ENCODE measurements at places on chromosomes 13 and 19. TPM values are rescaled to one million over a fixed set of nuclear protein-coding genes. Genes with fewer than 3 reads are reported as not detected.

DNA sequence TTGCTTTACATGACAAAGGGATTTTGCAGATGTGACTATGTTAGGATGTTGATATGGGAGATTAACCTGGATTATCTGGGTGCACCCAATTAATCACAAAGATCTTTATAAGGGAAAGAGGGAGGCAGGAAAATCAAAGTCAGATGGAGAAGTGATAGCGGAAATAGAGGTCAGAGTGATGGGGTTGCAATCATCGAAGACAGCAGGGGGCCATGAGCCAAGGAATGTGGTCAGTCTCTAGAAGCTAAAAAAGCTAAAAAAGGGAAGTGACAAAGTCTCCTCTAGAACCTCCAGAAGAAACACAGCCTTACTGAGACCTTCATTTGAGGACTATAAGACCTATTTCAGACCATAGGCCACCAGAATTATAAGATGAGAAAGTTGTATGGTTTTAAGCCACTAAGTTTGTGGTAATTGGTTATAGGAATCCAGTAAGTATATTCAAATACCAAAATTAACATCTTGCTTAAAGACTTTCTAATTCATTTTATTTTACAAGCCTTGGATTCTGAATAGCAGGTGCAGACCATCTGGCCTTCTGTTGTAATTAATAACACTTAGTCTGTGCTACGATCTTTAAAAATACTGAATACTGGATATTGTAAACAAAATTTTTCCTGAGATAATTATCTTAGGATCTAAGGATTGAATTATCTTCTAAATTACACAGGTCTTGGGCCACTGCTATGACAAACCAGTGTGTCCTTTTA, 493.4 kb upstream of the PCDH20 start:
- H3K27ac ChIP-seq, result no peak overlapping the region
- no peaks in the 10 kb centered on the region for H3K36me3 ChIP-seq
- no peaks in the 10 kb centered on the region for H3K27me3 ChIP-seq
- no peaks in the 10 kb centered on the region for H3K4me1 ChIP-seq
- DNase-seq, result no peak

GRCh38 chr19:4267101-4267900, 11.8 kb upstream of the SHD start:
- no peak overlapping the region for H3K4me3 ChIP-seq
- DNase-seq, result no peak
- H3K4me1 ChIP-seq, result no peaks in the 10 kb centered on the region
- H3K27ac ChIP-seq, result no peak overlapping the region
- peaks cover 20% of the 10 kb centered on the region for H3K36me3 ChIP-seq

GRCh38 chr19:7841751-7842660, 12.0 kb downstream of the EVI5L start:
- DNase-seq, result no peak
- peaks cover 3% of the 10 kb centered on the region for H3K4me1 ChIP-seq
- no peaks in the 10 kb centered on the region for H3K27me3 ChIP-seq
- no peak overlapping the region for H3K4me3 ChIP-seq

DNA sequence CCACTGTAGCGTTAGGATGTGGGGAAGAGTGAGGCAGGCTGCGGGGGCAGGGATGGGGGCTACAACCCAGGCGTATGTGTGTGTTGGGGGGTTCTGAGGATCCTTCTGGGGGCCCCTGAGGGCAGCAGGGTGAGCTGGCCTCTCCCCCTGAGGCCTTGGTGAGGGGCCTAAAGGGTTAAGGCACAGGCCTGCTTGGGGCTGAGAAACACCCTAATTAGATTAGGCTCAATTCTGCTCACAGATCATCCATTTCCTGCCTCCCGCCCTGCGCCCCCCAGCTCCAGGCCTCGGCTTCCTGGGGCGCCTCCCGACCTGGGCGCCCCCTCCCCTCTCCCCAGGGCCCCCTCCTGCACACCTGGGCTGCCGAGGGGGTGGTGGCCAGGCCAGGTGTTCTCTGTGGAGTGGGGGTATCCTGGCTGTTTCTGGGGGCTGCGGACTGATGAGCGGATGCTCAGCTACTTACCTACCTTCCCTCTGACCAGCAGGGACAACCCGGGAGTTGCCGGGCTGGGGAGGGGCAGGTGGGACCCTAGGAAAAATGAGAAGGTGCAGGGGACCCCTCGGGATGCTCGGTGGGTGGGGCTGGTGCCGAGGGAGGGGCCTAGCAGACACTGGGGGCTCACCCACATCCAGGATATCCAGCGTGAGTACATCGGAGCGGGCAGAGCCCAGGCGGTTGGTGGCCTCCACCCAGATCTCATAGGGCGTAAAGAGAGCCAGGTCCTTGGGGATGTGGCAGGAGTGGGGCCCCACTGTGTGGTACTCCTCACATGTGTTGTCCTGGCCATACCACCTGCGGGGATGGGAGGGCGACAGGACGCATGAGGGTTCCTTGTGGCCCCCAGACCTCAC, 8.6 kb downstream of the CRLF1 start:
- peaks cover 5% of the 10 kb centered on the region for H3K27me3 ChIP-seq
- no peak overlapping the region for H3K4me3 ChIP-seq
- no peak overlapping the region for H3K27ac ChIP-seq
- H3K4me1 ChIP-seq, result peaks cover 9% of the 10 kb centered on the region
- H3K36me3 ChIP-seq, result no peaks in the 10 kb centered on the region

- peaks cover 51% of the 10 kb centered on the region for H3K4me1 ChIP-seq
- no peak within 1 kb of the TSS for H3K4me3 ChIP-seq
- H3K27me3 ChIP-seq, result no peaks in the 10 kb centered on the region
- no peak for DNase-seq
- no peak within 1 kb of the TSS for H3K27ac ChIP-seq
These were observed at the start of gene PRX for GRCh38 chr19:40413291-40413845. Gene PRX, minus strand, starts transcription at chr19:40413378. Its CDS starts 5,446 bp downstream, at chr19:40407932.

- no peak overlapping the region for H3K4me3 ChIP-seq
- H3K27me3 ChIP-seq, result no peaks in the 10 kb centered on the region
- peaks cover 13% of the 10 kb centered on the region for H3K36me3 ChIP-seq
- H3K4me1 ChIP-seq, result no peaks in the 10 kb centered on the region
- DNase-seq, result no peak
- H3K27ac ChIP-seq, result no peak overlapping the region
These were observed 28.2 kb downstream of the CILP2 start for GRCh38 chr19:19566306-19566705.

Gene MPV17L2
- 57.2 TPM for polyA plus RNA-seq

Gene ZNF536
- not detected for polyA plus RNA-seq

Gene PGLYRP1
- not detected for polyA plus RNA-seq

Data from GM12878 (cell line).